ENCODE measurements at places on chromosomes 1 and 21. TPM values are rescaled to one million over a fixed set of nuclear protein-coding genes. Genes with fewer than 3 reads are reported as not detected.

The RIPPLY3 gene
- 0.11 TPM for total RNA-seq

The HEYL gene
- under 0.01 TPM for total RNA-seq

The PLA2G2A gene
- 4.3 TPM for total RNA-seq

The KCNQ4 gene
- not detected for total RNA-seq

The NUP210L gene
- 0.86 TPM for total RNA-seq

The KRTAP19-1 gene
- not detected for total RNA-seq

The FOXO6 gene
- total RNA-seq = 0.13 TPM

The OR2T2 gene
- total RNA-seq = not detected

The PDC gene
- total RNA-seq = not detected

All from articular chondrocyte of knee joint (primary cell).